Cerebellar cortex (tissue), 1 donor: ENCODE measurements at places on chromosomes 1 and 21.

DNA sequence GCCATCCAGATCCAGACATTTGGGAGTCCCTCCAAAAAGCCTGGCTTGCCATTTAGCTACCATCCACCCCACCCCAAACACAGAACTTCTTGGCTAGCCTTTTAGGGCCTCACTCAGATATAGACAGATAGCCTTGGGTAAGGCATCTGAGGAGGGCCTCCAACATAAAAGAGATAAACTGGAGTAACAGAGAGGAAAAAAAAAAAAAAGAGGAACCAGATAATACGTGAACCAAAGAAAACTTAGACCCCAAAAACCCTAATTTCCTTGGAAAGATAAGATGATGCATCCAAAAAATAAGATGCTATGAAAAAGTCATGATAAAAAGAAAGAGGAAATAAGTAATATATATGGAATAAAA is 19.8 kb upstream of the LSS start:
- DNase-seq: no peak

DNA sequence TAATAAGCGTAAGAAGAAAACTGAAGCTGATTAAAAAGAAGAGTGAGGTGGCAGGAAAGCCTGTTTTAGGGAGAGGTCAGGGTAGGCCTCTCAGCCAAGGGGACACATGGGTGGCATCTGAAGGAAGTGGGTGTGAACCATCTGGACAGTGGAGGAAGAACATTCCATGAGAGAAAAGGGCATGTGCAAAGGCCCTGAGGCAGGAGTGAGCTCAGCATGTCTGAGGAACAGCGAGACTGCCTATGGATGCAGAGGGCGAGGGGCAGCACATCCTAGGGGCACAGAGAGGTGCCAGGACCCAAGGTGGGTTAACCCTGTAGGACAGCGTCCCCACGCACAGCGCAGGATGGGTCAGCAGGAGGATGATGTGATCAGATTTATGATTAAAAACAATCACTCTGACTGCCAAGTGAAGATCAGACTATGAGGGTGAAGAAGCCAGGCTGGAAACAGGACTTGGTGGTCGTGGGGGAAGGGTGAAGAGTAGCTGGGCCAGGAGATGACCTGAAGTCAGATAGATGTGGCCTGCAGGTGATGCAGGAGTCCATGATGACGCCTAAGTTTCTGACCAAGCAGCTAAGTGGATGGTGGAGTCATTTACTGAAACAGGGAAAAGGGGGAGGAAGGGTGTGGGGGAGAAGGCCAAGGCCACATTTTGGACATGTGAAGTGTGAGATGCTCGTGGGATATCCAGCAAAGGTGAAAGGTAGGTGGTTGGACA is 37.9 kb downstream of the PABPC4 start:
- DNase-seq: no peak

DNA sequence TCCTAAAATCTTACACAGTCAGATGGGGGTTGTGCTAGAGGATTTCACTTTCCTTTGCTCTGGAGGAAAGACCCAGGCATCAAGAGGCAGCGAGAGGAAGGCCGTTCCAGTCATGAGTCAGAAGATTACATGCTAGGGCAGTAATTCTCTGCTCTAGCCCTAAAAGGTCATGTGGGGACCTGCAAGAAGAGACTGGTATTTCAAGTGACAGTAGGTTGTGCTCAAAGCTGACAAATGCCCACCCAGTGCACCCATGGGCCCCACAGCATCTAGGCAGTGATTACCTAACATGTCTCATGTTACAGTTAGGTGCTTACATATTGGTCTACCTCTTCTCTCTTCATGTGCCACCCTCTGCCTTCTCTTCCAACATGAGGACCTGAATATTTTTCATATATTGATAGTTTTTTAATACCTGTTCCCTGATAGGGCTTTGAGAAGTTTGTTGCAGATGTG is 99.7 kb upstream of the BEND5 start:
- no peak for DNase-seq

DNA sequence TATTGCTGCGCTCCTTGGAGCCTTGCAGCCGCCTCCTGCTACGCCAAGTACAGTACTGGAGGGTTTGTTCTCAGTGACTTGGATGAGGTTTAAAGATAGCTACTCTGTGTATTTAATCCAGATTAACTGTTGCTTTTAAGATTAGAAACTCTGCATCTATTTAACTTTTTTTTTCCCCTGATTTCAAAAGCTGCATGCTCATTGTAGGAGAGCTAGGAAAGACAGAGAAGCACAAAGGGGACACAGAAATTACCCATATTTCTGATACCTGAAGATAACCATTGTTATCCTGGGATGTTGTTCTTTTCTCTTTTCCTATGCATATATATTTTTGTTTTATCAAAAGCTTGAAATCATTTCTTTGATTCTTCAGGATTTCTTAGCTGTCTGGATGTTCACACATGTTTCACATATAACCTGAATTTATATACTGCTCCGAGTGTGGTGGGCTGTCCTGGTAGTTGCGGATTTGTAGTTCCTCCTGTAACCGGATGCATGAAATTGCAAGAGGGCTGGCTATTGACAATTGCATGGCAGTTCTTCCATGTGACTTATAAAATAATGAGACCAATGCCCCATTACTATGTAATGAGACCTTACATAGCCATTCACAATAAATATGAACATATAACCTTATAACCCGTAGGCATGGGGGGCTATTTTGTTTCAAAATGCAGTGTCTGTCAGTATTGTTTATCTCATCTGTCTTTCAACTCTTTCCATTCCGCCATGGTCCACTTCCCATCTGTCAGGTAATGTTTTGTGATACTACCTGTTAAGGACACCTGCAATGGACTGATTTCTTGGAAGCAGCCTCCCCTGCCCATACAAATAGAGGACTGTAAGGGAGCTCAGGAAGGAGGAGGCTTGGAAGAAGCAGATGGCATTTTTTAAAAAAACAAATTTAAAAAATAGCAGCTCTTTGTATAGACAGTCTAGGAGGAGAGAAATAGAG is 1.4 kb downstream of the RAVER2 start:
- DNase-seq: peak; percentile 72

- no peak for DNase-seq
These were observed 14.9 kb upstream of the KCNK1 start for GRCh38 chr1:233598891-233599541.

- DNase-seq: no peak
These were observed 20.0 kb downstream of the GLRX2 start for GRCh38 chr1:193085263-193085662.

DNA sequence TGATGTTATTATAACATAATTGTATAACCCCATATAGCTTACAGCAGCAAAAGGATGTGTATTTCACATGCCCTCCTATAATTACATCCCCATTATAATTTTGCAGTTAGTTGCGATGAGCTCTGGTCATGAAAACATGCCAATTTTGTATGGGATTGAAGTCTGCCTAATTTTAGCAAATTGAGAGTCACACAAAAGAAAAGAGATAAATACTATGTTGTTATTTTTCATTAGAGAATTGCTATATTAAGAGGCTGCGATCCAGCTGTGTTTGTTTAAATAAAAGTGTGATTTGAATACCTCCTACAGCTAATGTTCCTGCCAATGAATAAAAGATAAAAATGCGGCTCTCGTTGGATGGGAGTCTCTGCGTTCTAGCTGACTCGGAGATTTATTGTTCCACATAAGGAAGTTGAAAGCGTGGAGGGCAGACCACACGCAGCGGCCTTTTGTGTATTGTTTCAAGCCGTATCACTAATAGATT is 461.0 kb upstream of the NFIA start:
- DNase-seq: no peak

DNA sequence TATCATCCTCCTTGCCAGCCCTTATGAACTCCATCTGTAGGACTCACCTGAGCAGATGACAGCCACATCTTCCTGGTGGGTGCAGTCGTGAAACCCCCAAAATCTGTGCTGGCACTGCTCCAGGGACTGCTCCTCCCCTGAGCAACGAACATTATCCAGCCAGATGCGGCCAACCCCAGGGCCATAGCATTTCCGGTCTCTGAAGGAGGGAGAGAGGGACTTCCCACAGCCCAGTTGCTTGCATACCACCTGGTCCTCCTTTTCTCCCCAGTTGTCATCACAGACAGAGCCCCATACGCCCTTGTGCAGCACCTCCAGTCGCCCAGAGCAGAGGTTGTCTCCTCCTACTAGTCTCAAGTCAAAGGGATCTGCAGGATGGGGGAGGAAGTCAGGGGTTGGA is 8.5 kb downstream of the CD5L start:
- no peak for DNase-seq

DNA sequence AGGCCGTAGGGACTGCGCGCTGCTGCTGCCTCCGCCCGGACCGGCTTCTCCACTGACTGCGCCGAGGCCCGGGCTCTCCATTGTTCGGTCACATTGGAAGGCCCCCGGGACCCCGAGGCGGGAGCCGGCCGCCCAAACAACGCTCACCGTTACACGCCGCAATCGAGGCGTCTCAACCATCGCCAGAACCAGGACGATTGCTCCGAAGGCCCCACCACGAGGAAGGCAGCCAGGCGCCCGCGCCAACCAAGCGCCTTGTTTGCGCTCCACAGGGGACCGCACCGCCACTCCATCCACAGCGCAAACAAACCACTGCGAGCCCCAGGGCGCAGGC is 595 bp downstream of the GLUL start:
- no peak for DNase-seq

GRCh38 chr1:209736490-209737117 is 19.2 kb upstream of the TRAF3IP3 start:
- no peak for DNase-seq

DNA sequence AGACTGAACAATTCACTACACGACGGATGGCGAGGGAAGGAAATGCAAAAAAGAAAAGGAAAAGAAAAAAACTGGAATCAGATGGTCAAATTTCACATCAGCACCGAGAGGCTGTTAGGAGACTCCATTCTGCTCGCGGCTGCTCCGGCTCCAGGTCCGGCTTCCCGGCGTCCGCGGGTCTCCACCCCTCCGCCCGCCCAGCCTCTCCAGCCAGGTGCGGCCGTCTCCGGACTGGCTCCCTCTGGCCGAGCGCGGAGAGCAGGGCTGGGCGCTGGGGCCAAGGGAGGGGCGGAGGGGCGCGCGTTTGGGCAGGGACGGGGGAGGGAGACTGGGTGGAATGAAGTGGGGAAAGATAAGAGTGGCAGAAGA is 332 bp downstream of the KCNJ6 start:
- DNase-seq: peak; percentile 57

- no peak for DNase-seq
These were observed 20.9 kb downstream of the SLAMF1 start for GRCh38 chr1:160625725-160626498.

DNA sequence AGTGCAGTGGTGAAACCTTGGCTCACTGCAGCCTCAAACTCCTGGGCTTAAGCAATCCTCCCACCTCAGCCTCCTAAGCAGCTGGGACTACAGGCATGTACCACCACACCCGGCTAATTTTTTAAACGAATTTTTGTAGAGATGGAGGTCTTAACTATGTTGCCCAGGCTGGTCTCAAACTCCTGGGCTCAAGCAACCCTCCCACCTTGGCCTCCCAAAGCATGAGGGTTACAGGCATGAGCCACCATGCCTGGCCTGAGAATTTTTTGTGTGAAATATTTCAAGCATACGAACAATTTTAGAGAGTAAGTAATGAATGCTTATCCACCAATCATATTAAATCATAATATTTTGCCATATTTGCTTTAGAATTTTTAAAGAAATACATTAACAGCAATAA is 51.6 kb downstream of the MROH9 start:
- no peak for DNase-seq

GRCh38 chr1:107941123-107941522 is 23.9 kb downstream of the VAV3 start:
- DNase-seq: no peak

DNA sequence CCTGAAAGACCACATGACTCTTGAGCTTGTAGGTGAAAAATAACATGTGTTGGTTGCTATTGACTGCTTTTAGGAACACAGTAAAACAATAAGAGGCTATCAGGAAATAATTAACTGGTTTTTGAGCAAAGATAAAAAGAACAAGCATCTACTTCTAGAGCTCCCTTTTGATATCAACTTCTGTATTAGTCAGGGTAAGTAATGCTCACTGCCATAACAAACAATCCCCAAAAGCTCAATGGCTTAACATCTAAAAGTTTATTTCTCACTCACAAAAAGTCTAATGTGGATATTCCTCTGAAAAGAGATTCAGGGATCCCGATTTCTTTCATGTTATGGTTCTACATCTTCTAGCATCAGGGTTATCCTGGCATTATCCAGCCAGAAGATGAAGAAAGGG is 25.3 kb upstream of the PROX1 start:
- no peak for DNase-seq

- no peak for DNase-seq
These were observed 541.2 kb downstream of the PTPRU start for GRCh38 chr1:29777522-29777921.

- DNase-seq: no peak
These were observed 168.4 kb upstream of the CACNA1E start for GRCh38 chr1:181314959-181315358.

GRCh38 chr1:235455097-235455496 is 49.2 kb downstream of the B3GALNT2 start:
- no peak for DNase-seq

GRCh38 chr1:1988061-1988945 is 15.3 kb downstream of the CFAP74 start:
- no peak for DNase-seq

DNA sequence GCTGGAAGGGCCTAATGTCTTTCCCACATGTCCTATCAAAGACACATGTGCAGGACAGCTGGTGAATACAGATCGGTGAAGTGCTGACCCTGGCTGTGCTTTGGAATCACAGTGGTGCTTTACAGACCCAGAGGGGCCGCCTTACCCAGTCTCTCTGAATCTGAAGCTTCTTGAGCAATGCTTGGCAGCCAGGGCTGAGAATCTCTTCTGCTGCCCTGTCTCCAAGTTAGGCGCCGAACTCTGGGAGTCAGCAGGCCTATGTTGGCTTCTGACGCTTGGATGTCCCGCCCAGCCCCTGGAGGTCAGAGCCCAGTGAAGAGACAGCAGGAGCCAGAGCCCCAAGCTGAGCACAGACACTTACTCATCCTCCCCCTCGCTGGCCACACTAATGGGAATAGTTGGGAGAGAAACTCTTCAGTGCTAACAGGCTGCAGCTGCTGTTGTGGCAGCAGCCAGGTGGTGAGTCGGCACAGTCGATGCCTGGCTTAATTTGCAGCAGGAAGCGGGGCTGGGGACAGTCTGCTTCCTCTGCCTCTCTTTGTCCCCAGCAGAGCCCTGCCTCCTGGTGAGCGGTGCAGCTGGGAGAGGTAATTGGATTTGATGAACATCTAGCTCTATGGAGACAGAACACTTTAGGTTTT is 68.1 kb downstream of the URB2 start:
- no peak for DNase-seq

- peak; percentile 97 for DNase-seq
These were observed 18.3 kb upstream of the ARID1A start for GRCh38 chr1:26677306-26678115.

GRCh38 chr1:225859151-225859550 is 23.0 kb downstream of the TMEM63A start:
- DNase-seq: no peak
